ENCODE measurements at places on chromosomes 12 and 14. TPM values are rescaled to one million over a fixed set of nuclear protein-coding genes. Genes with fewer than 3 reads are reported as not detected.

- DNase-seq = peak; percentile 49
These were observed 46.6 kb upstream of the LRIG3 start for GRCh38 chr12:58966939-58967338.

DNA sequence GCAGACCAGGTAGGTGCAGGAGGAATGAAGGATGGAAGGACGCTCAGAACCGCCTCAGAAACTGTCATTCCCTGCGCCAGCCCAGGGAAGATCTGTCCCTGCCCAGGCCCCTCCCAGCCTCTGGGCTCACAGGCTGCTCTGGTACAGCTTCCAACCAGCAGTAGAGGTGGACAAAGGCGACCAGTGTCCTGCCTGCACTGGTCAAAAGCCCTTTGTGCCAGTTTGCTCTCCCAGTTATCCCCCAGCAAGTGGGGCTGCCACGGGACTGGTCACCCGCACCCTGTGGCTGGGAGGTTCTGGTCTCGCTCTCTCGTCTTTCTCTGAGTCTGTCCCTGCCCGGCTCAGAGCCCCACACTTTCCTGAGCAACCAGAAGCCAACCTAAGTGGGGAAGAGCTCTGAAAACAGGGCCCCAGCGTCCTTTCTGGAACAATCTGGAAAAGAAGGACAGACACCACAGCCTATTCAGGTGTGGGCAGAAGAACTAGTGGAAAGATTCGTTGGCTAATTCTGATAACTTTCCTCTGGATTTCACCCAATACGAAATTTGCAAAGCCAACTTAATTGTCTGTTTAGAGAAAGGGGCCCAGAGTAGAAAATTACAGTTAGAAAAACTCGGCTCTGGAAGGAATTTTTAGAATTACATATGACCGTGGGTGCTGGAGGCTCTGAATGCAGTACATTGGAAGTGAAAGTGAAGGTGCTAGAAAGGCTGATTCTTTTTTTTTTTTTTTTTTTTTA, 21.7 kb downstream of the SNRNP35 start:
- DNase-seq = no peak

The RDH5 gene
- total RNA-seq = 8.9 TPM

DNA sequence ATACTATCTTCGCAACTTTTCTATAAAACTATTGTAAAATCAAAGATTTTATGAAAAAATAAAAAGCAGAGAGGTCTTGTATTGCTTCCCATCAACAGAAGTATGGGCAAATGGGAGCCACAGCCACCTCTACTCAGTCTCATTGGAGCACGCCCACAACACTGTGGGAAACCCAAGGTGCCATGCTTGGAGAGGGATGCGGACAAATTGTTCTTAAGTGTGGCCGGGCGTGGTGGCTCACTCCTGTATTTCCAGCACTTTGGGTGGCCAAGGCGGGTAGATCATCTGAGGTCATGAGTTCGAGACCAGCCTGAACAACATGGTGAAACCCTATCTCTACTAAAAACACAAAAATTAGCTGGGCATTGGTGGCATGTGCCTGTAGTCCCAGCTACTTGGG, 498.2 kb upstream of the SOX5 start:
- no peak for DNase-seq

The ASCL1 gene
- total RNA-seq = not detected

GRCh38 chr12:115918763-115919162, 358.7 kb downstream of the MED13L start:
- no peak for DNase-seq

The RFX4 gene
- not detected for total RNA-seq

GRCh38 chr14:41785696-41786095, 179.0 kb downstream of the LRFN5 start:
- no peak for DNase-seq

DNA sequence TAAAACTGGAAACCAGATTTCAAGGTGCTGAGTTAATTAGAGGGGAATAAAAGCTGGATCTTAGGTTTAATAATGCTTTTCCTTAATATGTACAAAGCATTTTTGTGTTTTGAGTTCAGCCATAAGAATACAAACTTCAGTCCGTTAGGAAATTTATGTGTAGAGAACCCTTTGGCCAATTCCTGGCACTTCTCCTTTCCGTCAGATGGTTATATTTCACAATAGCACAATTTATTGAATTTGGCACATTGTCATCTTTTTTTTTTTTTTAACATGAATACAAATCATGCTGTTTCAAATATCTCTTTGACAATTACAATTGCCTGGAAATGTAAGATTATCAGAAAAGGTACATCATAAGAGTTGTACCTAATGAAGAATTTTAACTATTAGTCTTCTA, 56.2 kb upstream of the DDHD1 start:
- no peak for DNase-seq

DNA sequence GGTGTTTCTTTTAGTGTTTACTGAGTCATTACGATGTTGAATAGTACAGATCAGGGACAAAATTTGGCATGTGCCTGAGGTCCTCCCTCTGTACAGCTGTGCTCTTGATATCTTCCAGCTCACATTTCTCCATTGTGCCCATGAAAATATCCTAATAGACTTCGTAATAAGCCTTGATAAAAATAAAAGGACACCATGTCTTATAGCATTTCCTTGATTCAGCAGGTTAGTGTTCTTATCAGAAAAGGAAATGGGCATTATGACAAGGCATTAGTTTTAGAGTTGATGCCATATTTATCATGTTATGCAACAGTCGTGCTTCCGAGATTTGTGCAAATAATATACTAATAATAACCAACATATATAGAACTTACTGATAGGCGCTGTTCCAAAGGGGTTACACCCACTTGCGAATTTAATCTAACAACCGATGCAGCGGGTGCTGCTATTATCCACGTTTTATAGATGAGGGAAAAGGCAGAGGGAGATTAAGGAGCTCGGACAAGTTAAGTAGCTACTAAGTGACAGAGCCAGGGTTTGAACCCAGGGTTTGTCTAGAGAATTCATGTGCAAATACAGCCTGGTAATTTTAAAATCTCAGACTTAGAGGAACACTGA, 15.1 kb upstream of the WNK1 start:
- no peak for DNase-seq

- DNase-seq = no peak
These were observed 79.3 kb downstream of the ZFC3H1 start for GRCh38 chr12:71584356-71584755.

The DGLUCY gene
- 13.3 TPM for total RNA-seq

DNA sequence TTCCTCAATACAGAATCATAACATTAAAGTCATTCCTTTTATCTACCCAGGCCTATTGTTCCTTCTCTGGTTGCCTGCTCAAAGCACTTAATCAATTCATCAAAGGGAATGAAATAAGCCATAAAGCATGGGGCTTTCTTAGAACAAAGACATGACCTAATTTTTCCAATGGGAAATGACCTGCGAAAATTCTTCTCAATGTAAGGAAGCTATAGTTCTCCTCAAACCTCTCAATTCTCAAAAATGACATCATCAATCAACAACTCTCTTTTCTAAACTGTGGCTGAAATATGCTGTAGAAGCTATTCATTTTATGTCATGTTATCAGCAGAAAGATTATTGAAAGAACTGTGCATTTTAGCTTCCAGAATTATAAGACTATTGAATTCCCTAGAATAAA, 116.0 kb upstream of the PTPRR start:
- DNase-seq = no peak
